Renal cortical epithelial cell (primary cell): ENCODE measurements at places on chromosomes 5 and 9.

DNA sequence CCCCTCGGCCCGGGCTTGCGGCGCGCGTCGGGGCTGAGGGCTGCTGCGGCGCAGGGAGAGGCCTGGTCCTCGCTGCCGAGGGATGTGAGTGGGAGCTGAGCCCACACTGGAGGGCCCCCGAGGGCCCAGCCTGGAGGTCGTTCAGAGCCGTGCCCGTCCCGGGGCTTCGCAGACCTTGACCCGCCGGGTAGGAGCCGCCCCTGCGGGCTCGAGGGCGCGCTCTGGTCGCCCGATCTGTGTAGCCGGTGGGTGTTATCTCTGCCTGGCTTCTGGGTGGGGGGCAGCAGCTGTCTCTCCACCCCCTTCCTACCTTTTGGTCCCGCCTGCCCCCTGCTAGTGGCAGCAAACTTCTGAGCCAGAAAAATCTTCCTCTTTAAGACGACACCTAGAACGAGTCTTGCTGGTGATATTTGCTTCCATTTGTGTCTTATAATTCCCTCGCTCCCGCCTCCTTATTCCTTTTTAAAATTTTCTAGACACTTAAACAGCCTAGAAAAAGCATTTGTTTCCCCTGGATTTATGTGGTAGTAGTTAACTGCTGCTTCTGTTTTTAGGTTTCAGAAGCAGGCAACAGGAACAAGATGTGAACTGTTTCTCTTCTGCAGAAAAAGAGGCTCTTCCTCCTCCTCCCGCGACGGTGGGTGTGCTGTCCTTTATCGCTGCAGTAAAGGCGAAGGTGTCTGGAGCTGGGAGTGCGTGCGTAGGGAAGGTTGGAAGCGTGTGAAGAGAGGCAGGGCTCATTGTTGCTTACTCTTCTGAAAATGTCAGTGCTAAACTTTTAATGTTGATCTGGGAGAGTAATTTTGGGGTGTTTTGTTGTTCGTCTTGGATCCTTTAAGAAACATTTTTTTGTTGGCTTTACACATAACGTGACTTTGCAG, 554 bp downstream of the JAK2 start:
- DNase-seq: peak; percentile 33

- DNase-seq: peak; percentile 26
Measured at GRCh38 chr5:93236807-93237421, 344.1 kb downstream of the NR2F1-AS1 start.

- DNase-seq: no peak
Measured at GRCh38 chr5:144831650-144832049, 661.0 kb downstream of the KCTD16 start.

DNA sequence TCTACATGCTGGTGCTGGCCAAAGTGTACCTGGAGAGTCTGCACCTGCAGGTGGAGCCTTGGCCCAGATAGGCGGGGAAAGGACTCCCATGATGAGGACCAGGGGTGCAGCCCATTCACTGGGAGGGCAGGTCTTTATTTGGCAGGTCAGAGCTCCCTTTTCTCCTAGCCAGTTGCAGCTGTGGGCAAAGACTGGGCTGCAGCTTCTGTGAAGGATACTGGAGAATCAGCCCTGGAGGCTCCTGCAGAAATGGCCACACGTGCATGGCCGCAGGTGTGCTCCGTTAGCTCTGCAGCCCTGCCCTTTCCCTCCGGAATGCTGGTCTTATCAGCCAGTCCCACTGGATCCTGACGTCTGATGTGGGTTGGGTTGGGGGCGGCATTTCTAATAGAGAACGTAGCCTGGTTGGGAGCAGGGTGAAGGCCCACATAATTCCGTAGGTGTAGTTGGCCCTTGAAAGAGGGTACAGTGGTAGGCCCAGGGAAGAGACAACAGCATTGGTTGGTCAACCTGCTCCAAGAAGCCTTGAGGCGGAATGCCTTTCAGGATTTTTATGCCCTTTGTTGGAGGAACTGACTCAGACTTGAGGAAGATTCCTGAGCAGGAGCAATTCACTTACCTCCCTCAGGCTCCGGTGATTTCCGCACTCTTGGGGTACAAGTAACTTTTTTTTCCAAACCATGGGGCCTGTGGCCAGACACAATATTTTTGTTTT, 22.0 kb upstream of the TIFAB start:
- no peak for DNase-seq

GRCh38 chr9:7879551-7880245, 80.1 kb upstream of the DMAC1 start:
- DNase-seq: peak; percentile 96

- no peak for DNase-seq
Measured at GRCh38 chr5:172999372-172999973, 15.9 kb downstream of the ATP6V0E1 start.

- peak; percentile 49 for DNase-seq
Measured at GRCh38 chr9:94140418-94140780, 56.1 kb downstream of the PTPDC1 start.

DNA sequence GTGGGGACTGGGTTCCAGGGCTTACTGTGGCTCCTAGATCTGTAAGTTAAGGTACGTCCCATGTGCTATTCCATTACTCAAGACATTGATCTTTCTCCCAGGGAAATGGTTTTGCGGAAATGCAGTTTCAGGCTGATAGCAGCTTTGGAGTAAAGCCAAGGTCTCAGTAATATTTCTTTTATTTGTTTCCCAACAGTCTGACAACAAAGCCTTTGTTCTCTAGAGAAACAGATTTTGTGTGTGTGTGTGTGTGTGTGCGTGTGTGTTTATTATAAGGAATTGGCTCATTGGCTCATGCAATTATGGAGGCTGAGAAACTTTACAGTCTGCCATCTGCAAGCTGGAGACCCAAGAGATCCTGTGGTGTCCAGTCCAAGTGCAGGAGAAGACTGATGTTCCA, 12.1 kb upstream of the POC5 start:
- DNase-seq: no peak

- DNase-seq: no peak
Measured at GRCh38 chr5:18807256-18808149, 1173.2 kb downstream of the TAF11L14 start.

GRCh38 chr9:115373710-115374045, 255.7 kb upstream of the TNC start:
- no peak for DNase-seq

- no peak for DNase-seq
Measured at GRCh38 chr5:22293147-22293546, 560.0 kb downstream of the CDH12 start.

GRCh38 chr5:139960723-139961383, 82.2 kb downstream of the NRG2 start:
- no peak for DNase-seq

DNA sequence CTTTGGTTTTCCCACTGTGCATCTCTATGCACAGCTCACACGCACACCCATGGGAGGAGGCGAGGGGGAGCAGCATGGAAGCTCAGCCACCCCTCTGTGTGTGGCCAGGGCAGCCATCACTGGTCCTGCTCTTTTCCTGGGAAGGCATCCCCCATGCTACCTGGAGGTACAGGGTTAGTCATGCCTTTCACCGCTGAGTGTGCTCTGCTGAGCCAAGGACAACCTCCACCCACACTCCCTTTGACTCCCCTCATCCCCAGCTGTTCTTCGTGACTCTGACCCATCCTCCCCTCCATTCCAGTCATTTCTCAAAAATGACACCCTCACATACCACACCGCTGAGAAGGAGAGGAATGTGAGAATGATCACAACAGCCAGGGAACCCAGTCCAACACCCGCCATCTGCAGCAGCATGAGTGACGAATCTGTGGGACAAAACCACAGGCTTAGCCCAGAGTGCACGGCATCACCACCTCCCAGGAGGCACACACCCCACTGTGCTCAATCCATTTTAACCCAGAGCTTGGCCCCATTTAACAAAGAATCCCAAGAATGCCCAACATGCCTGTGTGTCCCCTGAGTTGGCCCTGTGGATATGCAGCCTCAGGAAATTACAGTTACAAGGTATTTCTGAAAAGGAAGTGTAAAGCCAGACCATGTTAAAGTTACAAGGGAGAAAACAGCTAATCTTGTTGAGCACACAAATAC, 133.4 kb downstream of the SUSD1 start:
- DNase-seq: peak; percentile 100

DNA sequence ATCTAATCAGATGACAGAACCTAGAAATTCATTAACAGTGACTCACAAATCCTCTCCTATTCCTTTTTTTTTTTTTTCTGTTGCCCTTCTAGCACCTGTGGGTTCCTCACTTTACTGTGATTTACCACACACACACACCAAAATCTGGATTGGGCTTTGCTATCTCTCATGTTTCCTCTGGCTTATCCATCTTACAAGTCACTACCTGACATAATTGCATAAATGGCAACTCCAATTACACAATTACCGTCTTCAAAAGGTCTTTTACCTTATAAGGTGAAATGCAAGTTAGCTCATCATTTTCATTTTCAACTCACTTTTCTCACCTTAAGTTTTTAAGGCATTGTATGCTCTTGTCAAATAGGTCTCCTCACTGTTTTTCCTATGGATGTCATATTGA, 426.3 kb upstream of the MEF2C start:
- peak; percentile 49 for DNase-seq

GRCh38 chr5:75651575-75652238, 40.5 kb downstream of the ANKDD1B start:
- peak; percentile 19 for DNase-seq

GRCh38 chr5:20605732-20606525, 617.9 kb upstream of the CDH18 start:
- no peak for DNase-seq

- no peak for DNase-seq
Measured at GRCh38 chr5:163880302-163880701, 374.9 kb downstream of the MAT2B start.

DNA sequence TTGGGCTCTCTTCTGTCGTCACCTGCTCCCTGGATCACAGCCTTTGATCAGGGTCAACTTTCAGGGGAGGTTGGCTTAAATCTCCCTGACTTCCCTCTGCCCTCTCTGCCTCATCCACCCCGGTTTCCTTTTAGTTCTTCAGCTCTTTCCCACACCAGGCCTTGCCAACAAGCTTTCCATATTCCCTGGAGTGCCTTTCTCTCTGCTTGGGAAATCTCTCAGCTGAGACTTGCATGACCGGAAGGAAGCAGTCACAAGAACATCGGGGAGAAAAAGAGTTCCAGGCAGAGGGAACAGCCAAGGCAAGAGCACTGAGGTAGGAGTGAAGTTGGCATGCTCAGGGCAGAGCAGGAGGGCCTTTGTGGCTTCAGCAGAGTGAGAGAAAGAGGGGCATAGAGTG, 88.4 kb upstream of the HSPA9 start:
- DNase-seq: no peak

DNA sequence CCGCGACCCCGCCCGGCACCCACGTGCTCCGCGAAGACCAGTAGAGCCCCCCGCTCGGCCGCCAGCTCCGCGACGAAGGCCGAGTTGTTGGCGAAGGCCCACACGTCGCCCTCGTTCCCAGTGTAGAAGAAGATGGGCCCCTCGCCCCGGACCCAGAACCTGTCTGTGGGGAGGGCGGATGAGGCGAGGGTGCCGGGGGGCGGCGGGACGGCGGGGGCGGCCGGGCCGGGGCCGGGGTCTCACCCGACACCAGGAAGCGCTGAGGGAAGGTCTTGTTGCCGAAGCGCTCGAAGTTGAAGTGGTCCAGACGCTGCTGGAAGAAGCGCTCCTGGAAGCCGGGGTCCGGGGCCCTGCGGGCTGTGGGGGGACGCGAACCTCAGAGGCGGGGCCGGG, 317 bp downstream of the DPP7 start:
- no peak for DNase-seq

DNA sequence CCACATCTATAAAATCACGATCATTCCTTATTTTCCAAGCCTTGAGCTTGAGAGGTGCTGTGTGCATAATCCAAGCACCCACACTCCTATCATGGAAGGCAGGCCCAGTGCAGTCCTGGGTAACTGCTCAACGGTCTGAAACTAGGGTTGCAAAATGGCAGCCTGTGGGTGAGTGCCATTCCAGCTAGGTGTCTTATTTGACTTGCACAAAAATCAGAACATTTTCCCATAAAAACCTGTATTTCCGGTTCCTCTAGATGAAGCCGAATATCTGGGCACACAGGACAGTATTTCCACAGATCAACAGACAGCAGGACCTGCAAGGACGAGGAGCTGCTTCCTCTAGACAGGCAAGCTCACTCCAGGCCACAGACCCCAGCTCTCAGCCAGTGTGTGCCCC, 588.8 kb downstream of the BNC2 start:
- peak; percentile 18 for DNase-seq

- no peak for DNase-seq
Measured at GRCh38 chr5:162603443-162604070, 536.0 kb downstream of the GABRG2 start.

GRCh38 chr5:169655353-169655752, 18.3 kb downstream of the DOCK2 start:
- no peak for DNase-seq

DNA sequence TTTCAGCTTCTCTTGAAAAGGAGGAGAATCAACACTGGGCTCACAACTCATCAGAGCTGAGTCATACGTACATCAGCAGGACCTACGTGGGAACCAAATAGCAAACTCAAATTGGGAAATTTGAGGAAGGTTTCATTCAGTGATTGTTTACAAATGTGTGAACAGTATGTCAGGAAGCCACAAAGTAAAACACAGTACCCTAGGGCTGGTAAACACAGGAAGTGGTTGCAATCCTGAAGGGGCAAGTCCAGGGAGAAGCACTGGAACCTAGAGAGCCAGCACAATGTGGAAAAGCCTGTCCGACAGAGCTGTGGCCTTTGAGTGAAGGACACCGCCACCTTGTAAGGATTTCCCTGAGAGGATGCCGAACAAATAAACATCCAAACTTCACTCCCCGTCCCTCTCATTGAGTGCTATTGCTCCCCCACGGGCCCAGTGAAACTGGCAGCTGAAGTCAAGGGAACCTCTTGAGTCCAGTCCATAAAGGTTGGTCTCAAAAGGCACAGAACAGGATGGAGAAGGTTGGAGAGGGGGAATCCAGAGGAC, 26.7 kb upstream of the RICTOR start:
- DNase-seq: peak; percentile 100

- DNase-seq: no peak
Measured at GRCh38 chr9:33751536-33752129, 43.7 kb upstream of the PRSS3 start.

DNA sequence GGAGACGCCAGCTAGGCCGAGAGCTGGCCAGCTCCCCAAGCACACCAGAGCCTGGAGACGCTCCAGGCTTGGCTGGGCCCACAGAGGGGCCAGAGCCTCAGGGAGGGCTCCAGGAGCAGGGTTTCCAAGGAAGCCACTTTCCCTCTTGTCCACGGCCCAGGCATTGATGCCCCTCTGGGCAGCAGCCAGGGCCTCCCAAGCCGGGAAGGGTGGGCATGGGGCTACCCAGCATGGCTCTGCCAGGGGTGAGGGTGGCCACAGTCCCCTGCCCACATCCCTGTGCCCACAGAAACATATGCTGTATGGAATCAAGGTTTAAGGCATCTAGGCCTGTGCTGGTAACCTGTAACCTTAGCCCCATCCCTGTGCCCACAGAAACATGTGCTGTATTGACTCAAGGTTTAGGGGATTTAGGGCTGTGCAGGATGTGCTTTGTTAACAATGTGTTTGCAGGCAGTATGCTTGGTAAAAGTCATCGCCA, 1.5 kb upstream of the DPP7 start:
- no peak for DNase-seq

GRCh38 chr9:30349526-30350513, 2034.6 kb upstream of the ACO1 start:
- no peak for DNase-seq

GRCh38 chr5:160461378-160461777, 39.7 kb downstream of the PTTG1 start:
- no peak for DNase-seq
